AG10803 (cell line): ENCODE measurements at places on chromosomes 11 and 22.

DNA sequence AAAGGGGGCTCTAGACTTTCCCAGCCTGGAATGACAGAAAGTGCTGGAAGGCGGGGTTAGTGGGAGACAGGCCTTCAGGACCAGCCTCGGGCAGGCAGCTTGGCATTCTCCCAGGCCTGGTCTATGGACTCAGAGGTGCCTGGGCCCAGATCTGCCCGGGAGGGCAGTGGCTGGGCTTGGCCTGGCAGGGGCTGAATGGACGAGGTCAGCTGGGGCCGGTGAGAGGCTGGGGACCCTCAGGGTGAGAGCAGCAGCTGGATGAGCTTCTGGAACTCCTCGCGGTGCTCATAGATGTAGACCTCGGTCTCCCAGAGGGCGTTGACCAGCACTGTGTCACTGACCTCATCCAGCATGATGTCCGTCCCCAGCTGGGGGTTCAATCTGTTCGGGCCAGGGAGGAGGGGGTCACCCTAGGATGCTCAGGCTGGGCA lies 1.5 kb upstream of the BAIAP2L2 start:
- no peak for DNase-seq

DNA sequence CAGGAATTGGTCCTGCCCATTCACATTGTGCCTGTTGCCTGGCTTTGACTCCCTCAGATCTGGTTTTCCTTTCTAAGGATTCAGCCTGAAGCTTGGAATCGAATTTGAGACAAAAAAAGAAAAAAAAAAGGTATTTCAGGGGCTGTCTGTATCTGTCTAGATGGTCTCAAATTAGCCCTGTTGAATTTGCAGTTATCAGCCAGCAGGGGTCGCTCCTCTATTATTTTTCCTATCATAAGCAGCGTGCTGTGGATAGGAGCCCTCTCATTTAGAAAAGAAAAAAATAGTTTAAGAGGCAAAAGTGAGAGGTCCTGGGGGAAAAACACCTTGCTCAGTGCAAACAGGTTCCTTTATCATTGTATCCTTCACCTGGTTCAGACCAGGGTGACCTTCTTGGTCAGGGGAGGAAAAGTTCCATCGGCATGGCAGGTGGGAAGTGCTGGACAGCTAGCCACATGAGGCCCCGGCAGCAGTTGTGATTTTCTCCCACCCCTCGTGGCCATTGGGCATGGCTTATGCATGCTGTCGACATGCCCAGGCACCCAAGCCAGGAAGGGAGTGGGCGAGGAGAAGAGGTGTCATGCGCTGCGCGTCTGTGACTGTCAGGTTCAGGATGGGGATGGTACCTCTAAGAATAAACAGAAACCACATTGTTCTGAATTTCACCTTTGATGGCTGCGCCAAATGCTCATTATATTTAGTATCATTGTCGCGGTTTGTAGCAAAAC lies 13.1 kb downstream of the OR5AK2 start:
- DNase-seq: no peak

DNA sequence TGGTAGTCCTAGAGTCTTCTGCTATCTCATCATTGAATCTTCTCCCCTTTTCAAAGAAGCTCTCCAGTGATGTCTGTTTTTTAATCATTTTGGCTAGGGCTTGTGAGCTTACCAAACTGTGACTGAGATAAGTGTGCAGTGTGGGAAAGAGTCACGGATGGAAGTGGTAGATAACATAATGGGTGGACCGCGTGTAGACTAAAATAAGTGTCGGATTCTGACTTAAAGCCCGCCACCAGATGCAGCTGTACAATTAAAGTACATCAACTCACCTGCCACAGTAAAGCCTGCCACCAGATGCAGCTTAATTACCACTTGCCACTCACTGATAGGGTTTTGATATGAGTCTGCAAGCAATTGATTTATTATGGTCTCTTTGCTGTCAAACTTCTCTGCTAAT lies 581.5 kb downstream of the LRRC4C start:
- DNase-seq: no peak

DNA sequence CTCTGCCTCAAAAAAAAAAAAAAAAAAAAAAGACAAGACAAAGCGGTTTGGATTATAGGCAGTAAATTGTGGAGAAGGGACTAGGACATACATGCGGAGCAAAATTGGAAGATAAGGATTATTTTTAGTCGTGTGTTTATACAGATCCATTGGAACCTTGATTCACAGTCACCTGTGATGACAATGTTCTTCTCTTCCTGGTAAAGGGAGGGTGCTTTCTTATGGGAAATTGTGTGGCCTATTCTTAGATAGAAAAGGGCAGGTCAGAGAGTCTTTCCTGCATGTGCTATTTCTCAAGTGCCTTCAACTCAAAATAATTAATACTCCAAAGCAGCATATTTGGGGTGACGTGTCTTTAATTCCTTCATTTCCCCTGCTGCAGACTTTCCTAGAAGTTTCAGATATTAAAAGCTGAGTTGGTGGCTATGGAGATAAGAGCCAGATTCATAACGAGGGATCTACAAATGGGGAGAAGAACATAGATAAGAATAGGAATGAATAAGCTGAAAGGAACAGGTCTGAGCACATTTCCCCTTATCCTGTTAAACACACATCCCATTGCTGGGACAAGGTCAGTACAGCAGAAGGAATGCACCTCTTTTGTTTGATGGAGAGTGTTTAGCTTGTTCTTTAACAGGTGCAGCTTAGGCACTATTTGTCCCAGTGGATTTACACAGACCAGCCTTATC lies 22.5 kb downstream of the GSTT2B start:
- no peak for DNase-seq

DNA sequence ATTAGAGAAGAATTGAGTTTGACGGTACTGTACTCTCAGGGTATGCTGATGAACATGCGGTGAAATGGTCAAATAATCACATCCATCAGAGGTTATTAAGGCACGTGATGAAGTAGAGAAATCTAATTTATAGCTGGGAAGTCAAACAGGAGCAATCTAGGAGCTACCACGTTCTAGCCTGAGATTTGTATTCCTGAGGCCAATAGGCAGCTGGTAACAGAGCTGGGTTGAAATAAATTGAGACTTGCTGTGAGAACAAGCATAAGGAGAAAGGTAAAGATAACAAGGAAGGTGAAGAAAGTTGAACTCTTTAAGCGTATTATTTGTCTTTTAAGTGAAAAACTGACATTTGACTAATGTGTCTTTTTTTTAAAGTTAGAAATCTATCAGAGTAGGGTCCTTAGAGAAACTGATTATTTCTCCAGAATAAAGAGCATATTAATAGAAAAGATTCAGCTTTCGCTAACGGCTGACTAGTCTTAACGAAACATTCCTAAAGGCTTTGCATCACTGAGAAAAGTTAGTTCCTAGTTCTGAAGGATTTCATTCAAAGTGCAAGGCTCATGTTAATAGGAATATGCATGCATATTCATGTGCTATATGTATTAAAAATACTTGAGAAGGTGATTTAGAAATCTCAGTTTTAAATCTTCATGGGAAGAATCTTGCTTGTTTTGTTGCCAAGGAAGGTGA lies 5.2 kb upstream of the WEE1 start:
- DNase-seq: no peak

- no peak for DNase-seq
These were observed 31.2 kb downstream of the C11orf71 start for GRCh38 chr11:114368918-114369680.

DNA sequence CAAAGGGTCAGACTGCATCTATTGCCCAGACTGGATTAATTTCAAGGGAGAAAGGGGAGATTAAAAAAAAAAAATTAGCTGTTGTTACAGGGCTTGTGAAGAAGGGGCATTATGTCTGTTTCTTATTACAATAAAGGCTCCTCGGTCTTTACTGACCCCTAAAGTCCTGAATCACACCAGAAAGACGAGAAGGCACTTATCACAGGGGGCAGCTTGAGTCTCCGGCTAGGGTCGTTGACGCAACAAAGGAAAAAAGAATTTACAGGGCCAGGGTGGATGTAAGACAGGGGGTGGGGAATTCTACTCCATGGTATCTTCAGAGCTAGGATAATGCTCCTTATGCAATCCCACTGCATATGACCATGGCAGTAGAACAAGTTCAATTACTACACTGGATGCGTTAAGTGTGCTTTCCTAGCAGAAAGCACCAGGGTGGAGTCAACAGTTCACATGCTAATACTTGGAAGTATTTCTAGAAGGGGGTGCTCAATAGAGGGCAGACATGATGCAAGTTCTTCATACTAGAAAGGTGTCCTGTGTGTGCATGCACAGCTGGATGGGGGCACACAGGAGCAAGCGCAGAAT lies 16.5 kb downstream of the DDX17 start:
- no peak for DNase-seq

DNA sequence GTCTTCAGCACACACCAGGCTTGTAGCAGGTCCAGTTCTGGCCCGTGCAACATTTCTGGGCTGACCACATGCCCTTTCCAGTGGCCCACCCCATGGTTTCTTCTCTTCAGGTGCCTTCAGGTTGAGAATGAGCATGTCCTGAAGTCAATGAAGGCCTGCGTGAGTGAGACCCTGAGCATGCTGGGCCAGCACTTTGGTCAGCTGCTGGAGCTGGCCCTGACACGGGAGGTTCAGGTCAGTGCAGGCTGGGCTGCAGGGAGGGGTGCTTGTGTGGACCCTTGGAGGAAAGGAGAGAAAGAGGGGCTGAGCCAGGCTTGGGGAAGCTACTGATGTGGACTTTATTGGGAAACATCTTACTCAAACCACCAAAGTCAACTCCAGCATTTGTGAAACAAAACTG lies 63.5 kb downstream of the INSC start:
- peak; percentile 27 for DNase-seq

- DNase-seq: no peak
These were observed 25.5 kb downstream of the KREMEN1 start for GRCh38 chr22:29098296-29098695.

GRCh38 chr11:15605094-15605493 lies 490.4 kb downstream of the INSC start:
- DNase-seq: no peak

DNA sequence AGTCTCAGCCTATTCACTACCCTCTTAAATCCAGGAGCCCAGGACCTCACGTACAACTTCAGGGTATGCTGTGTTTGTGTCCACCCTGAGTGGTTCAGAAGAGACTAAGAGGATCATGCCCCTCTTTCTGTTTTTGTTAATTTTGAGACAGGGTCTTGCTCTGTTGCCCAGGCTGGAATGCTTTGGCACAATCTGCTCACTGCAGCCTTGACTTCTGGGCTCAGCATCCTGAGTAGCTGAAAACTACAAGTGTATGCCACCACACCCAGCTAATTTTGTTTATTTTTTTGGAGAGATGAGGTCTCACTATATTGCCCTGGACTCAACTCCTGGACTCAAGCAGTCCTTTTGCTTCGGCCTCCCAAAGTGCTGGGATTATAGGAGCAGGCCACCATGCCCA lies 118.5 kb downstream of the NAT10 start:
- DNase-seq: no peak

DNA sequence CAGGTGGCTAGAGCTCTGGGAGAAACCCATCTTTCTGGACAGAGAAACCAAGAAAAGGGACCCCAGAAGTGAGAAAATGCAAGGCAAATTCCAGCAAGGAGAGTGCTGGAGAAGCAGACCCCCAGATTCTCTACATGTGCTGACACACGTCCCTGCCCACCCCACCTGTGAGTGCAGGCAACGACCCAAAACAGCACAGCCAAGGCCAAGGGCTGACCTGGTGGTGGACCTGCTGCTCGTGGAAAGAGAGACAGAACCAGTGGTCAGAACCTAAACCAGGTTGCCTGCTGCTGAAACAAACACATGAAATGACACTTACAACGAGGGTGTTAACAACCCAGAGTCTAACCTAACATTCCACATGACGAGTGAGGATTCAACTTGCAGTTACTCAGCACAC lies 24.6 kb downstream of the TRMU start:
- DNase-seq: no peak

DNA sequence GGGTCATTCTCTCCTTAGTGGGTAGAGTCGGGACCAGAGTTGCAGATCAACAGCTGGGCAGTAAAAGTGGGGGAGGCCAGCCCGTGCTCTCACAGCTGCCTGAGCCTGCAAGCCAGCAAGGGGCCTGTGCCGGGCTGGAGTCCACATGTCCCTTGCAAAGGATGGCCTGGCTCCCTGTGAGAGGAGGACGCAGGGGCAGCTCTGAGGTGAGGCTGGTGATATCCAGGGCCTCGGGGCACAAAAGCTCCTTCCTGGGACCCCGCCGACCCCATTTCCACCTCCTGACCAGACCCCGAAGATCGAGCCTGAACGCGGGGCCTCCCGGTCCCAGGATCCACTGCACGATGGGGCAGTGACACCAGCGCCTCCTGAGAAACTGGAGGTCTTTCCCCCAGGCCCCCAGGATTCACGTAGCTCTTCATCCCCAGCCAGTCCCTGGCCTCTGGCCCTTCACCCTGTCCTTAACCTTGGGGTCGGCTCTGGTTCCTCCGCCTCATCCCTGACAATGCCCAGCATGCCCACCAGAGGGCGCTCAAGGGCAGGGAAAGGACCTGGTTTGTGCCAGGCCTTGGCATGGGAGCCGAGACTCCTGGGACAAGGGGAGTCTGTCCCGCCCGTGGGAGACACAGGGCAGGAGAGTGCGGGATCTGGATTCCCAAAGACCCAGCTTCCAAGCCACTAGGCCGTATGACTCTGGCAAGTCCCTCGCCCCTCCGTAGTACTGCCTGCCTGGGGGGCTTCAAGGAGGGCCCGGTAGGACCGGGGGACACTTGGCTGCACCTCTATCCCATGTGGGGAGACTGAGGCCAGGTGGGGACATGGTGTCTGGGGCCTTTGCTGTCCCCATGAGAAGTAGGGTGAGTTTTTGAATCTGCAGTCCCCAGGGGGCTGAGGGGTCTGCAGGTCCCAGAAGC lies 17.8 kb upstream of the WNT7B start:
- DNase-seq: peak; percentile 64

DNA sequence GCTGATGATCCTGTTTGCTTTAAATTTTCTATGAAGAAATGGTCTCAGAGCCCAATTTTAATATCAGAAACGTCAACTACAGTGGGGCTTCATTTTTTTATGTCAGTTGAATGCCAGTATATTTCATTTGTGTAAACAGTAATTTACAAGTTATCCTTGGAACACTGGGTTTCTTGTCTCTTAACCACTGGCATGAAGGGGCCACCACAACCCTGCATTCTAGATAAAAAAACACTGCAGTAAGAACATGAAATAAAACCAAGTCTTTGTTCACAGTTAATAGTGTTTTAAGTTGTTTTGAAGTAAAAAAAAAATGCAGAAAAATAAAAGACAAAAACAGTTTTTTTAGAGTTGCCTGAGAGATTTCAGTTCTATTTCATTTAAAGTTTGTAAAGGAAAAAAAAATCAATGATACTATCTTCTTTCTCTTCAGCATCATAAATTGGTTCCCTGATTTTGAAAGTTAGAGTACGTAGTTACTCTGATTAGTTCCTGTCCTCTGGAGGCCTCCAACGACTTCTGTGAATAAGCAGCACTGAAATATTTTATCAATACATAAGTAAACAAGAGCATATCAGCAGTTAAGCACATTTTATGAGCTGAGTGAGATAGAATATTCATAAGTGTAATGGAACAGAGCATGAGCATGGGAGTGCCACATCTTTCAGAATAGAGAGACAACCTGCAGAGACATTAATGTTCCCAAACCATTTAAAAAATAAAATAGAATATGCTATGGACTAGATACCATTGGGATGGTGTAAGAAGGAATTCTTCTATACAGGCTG lies 7.8 kb upstream of the DDI1 start:
- peak; percentile 47 for DNase-seq

- peak; percentile 84 for DNase-seq
These were observed at the start of gene LTBP3 for GRCh38 chr11:65558002-65558929. Gene LTBP3 (minus strand): TSS chr11:65558359. CDS start chr11:65557959, 400 bp downstream.

GRCh38 chr11:35334385-35335090 lies 84.8 kb downstream of the SLC1A2 start:
- DNase-seq: peak; percentile 50
